ENCODE measurements at places on chromosomes 7 and 10.

- DNase-seq, result no peak
Measured at GRCh38 chr7:136441835-136442234, 426.6 kb upstream of the CHRM2 start.

- DNase-seq, result no peak
Measured at GRCh38 chr10:125213541-125214282, 53.3 kb upstream of the CTBP2 start.

DNA sequence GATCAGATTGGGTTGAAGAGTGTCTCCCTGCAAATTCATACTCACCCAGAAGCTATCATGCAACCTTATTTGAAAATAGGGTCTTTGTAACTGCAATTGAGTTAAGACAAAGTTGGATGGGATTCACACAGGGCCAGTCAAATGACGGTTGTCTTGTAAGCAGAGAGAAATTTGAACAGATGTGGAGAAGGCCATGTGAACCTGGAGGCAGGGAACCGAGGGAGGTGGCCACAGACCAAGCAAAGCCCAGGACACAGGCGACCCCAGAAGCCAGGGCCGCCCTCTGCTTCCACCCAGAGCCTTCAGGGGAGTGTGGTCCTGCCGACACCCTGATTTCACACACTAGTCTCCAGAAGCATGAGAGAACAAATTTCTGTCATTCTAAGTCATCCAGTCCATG is 140.8 kb downstream of the SFMBT2 start:
- DNase-seq, result no peak

DNA sequence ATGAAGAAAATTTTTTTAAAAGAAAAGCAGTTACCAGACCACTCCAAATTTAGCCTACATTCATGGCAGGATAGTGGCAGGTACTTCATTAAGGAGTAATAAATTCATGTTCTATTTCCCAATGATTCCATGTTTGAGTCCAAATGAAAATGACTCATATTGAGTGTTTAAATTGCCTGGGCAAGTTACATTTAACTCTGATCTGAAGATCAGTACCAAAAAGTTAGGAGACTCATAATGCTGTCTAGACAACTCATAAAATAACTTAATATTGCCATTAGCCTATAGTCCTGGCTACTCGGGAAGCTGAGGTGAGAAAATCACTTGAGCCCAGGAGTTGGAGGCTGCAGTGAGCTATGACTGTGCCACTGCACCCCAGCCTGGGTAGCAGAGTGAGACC is 13.0 kb downstream of the BRAF start:
- no peak for DNase-seq

- no peak for DNase-seq
Measured at GRCh38 chr10:122236690-122237306, 34.3 kb upstream of the BTBD16 start.

GRCh38 chr10:98486421-98486820 is 39.7 kb upstream of the HPS1 start:
- no peak for DNase-seq

DNA sequence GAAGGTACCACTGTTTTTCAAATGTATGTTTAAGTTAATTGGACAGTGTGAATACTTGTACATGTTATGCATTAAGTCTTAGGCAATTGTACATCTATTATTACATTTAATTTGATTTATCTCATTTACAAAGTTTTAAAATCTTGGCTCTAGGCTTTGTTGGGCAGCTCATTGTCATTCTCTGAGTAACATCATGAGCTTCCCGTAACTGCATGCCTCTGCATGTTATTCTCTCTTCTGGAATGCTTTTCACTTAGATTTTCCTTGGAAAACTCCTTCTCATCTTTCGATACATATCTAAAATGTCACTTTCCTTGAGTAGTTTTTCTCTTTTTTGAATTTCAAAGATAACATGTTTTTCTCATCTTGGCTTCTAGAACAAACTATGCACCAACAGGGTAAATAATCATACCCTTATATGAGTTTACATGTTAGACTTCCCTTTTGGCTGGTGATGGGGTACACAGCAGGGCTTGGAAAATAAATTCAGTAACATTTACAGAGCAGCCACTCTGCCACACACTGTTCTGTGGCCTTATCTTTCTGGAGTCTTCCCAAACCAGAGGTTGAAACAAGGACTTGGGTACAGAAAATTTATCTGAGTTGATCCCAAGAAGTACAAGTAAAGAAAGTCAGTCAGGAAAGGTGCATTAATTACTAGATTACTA is 42.2 kb upstream of the A1CF start:
- no peak for DNase-seq

DNA sequence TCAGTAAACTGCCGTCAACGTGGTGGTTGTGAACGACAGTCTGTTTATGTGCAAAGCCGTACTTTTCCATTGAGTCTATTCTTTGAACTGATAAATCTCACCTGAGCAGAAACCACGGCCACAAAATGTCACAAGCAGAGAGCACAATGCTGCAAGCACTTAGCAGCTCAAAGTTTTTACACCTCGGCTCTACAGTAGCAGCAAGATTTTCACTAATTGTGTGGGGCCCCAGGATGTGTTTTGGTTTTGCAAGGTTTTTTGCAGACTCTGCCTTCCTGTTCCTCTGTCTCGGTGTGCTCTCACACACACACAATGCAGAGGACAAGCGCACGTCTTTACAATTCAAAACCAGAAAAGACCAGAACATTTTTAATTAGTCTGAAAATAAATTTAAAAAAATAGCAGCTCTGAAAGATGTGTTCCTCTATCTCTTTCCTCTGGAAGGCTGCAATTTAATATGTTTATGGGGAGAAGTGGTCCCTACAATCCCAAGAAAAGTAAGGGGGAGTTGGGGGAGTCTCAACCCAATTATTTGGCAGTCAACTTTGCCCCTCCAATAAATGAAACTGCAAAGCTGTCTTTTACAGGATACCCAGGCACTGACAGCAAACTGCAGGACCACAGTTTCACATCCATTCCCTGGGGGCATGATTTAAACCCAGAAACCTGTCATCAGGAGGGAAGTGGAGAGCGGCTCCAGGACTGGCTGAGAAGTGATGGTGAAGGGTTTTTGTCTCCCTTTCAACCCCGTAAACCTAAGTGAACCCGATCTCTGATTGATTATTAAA is 73.8 kb upstream of the SFMBT2 start:
- DNase-seq, result peak; percentile 59

DNA sequence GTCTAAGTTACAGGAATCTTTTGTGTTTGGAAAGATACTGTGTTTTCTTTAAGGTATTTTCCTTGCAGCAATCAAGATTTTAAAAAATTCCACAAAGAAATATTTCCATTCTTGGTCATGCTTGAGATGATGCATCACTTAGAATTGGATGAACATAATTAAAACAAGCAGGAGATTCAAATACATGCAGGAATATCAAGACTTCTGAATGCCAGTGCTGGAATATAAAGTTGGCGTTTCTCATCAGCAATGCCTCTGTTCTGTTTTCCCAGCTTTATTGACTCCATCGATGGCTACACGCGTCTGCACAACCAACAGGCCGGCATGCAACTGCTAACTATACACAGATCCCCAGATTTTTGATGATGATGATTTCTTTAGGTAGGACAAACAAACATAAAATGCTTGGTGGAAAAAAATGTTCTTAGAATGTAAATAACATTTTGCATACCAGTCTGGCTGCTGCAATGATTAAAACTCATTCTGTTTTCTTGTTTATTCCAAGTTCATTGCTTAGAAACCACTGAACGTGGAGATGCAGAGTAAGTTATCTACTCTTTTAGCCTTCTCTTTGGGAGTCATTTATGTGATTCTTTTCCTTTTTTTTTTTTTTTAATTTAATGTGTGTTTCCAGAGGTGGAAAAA is 91.3 kb upstream of the FAM171A1 start:
- no peak for DNase-seq

DNA sequence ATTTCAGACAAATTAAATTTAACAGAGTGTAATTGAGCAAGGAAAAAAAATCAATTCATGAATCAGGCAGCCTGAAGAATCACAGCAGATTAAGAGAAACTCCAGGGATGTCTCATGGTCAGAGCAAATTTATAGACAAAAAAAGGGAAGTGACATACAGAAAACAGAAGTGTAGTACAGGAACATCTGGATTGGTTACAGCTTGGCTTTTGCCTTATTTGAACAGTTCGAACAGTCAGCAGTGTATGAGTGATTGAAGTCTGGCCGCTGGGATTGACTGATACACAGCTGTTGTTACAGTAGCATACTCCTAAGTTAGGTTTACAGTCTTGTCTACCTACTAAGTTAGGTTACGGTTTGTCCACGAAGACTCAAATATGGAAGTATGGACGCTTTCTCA is 255.3 kb downstream of the HPSE2 start:
- no peak for DNase-seq

- no peak for DNase-seq
Measured at GRCh38 chr10:86597306-86597705, 57.0 kb upstream of the OPN4 start.

GRCh38 chr7:45035893-45036292 is 35.9 kb downstream of the CCM2 start:
- no peak for DNase-seq

- no peak for DNase-seq
Measured at GRCh38 chr7:78578686-78579085, 780.1 kb downstream of the PHTF2 start.

DNA sequence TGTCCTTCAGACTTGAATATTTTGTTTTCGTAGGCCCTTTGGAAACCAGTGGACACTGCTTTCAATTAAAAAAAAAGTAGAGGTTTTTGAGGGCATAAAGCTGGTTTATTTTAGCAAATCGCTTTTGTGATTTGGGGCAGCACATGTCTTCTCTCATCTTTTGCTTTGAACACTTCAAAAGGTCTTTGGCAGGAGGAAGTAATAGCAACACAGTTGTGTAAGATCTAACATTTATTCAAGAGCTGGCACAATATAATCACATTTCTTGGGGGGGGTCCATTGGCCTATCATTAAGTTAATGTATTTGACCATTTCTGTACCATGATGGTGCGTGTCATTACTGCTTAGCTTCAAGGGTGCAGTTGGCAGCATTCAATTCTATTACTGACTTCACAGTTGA is 42.4 kb downstream of the DYNC1I1 start:
- DNase-seq, result no peak

- DNase-seq, result peak; percentile 52
Measured at GRCh38 chr7:101814991-101815825, 2.2 kb upstream of the CUX1 start.

DNA sequence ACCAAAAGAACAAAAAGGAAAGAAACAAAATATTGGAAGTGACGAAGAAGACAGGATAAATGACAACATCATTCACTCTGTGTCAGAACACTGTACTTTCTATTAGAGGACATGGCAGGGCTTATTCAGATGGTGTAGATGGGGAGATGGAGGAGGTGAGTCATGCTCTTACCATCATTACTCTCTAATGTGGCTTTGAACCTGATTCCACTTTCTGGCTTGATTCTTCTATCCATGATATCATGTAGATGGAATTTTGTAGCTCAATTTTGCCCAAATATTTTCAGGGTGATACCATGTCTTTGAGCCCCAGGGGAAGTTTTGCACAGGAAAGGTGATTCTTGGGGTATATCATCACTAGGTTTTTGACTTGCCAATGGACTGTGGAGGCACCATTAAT is 91.7 kb downstream of the CFAP58 start:
- no peak for DNase-seq

DNA sequence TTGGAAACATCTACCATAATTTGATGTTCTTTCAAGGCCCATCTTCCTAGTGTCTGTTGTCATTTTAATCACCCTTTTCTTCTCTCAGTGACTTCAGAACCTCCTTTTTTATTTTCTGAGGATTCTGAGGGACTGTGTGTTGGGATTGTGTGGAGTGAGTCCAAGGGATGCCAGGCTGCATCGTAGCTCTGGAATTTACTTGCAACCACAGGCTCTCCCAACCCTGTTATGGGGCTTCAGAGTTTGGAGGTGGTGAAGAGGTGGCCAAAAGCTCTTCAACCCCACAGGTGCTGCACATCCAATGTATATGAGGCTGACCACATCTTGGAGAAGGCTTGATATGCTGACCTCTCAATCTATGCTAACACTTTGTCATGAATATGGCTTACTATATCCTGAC is 79.5 kb upstream of the GPR141 start:
- DNase-seq, result no peak

DNA sequence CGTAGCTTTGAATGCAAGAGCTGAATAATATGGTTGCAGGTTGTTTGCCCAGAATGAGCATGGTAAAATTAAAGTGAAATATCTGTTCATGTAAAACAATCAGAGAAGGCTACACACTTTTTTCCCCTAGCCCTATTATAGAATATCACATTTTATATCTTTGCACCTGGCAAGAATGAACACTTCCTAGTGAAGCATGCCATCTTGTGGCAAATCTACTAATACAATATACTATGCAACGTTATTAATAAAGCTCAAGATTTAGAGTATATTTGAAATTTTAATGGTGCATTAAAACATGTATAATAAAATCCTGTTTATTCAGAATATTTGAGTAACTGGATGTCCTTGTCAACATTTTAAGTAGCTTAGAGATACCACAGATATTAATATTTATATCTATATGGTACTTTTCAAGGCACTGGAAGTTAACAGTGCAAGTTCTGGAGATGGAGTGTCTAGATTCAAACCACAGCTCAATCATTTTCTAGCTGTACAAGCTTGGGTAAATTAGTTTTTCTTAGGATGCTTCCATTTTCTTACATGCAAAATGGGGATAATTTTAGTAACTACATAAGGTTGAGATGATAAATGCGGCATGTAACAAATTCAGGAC is 643.1 kb upstream of the SEMA3D start:
- DNase-seq, result no peak

DNA sequence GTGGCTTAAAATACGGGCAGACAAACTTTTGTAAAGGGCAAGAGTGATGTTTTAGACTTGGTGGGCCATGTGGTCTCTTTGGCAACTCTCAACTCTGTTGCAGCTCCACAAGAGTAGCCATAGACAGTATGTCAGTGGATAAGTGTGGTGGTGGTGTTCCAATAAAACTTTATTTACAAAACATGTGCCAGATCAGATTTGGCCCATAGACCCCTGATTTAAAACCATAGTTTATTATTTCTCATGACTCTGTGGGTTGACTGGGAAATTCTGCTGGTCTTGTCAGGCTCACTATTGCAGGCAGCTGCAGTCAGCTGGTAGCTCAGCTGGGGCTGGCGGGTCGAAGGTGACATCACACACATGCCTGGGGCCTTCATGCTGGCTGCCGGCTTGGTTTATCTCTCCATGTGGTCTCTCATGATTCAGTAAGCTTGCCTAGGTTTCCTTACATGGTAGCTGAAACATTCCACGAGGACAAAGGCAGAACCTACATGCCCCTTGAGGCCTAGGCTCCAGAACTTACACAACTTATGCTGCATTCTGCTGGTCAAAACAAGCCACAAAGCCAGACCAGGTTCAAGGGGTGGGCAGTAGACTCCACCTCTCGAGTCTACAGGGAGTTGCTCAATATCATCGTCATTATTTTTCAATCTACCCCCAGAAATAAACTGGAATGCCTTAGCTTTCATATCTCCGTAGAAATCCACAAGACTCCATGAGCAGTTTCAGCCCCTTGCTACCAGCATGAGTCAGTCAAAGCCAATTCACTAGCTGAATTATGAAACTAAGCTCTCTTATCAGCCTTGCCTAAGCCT is 245.7 kb downstream of the WDR11 start:
- no peak for DNase-seq

Data from T-cell (primary cell).